ENCODE measurements at places on chromosomes 12 and 14. TPM values are rescaled to one million over a fixed set of nuclear protein-coding genes. Genes with fewer than 3 reads are reported as not detected.

- no peak for DNase-seq
These were observed 3.0 kb downstream of the FOXJ2 start for GRCh38 chr12:8035440-8036010.

GRCh38 chr12:57190037-57190436, 26.6 kb upstream of the NXPH4 start:
- DNase-seq, result no peak

- DNase-seq, result no peak
These were observed 6.0 kb downstream of the KCNA1 start for GRCh38 chr12:4915752-4916151.

- DNase-seq, result no peak
These were observed 353.9 kb downstream of the DUSP6 start for GRCh38 chr12:88998421-88998820.

GRCh38 chr12:22374508-22374907, 40.0 kb upstream of the ST8SIA1 start:
- no peak for DNase-seq

GRCh38 chr14:91038439-91038838, 22.0 kb downstream of the RPS6KA5 start:
- no peak for DNase-seq

The PRH2 gene
- total RNA-seq, result not detected

The CISTR gene
- total RNA-seq, result not detected

Measured in activated naive CD4-positive, alpha-beta T cell treated with anti-CD3 and anti-CD28 coated beads, Interleukin-2, amount 50 U/mL, for 72 hours (primary cell).